ENCODE measurements at places on chromosomes 5 and 9.

- DNase-seq = peak; percentile 95
Observed at GRCh38 chr9:96646081-96646991, 8.8 kb downstream of the PRXL2C start.

DNA sequence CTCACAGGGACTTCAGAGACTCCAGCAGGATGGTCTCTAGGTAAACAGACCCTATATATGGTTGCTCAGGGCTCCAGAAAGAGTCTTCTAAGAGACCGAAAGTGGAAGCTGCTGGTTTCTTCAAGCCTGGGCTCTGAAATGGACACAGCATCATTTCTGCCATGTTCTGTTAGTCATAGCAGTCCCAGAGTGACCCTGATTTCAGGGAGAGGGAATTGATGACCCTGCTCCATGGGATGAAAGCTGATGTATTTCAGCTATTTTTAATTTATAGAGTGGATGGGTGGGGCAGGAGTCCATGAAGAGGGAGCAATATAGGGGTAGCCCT is 135.3 kb downstream of the FBXL7 start:
- no peak for DNase-seq

GRCh38 chr5:128084228-128085167 is 932 bp downstream of the SLC12A2 start:
- DNase-seq = no peak

DNA sequence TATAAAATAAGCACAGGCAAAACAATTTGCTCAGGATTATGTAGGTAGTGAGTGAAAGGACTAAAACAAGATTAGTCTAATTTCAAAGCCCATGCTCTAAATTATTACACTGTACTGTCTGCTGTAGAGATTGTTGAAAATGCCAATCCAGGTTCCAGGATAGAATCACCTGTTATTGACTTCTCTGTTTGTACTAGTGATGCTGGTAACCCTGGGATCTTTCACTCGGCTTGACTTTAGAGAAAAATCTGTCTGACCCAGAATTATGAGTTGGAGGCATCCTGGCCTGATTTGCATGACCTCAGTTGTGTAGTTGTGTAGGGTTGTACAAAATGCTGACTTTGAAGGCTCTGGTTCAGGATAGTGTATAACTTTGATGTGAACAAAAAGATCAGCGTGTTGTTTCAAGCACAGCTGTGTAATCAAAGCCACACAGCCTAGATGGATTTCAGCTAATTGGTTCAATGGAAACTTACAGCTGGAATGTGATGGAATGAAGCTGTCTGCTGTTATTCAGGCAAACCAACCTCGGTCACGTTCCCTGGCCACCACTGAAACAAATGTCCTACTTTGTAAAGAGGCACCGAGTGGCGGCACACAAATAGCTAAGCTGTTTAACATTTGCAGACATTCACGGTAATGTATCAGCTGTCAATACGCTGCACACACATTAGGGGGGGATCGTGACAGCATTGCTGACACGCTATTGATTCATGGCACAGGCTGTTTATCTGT is 340.3 kb downstream of the KCTD16 start:
- no peak for DNase-seq

Data from GM04503 (cell line).